Esophagus muscularis mucosa (tissue), 4 donors: ENCODE measurements at places on chromosomes 12 and 14.

GRCh38 chr14:76777721-76778120 is 16.5 kb downstream of the VASH1 start:
- no peak for DNase-seq

- no peak for DNase-seq
Measured at GRCh38 chr12:58032156-58032555, 90.8 kb downstream of the ATP23 start.

GRCh38 chr14:21090194-21090939 is 8.1 kb downstream of the ZNF219 start:
- DNase-seq = no peak

DNA sequence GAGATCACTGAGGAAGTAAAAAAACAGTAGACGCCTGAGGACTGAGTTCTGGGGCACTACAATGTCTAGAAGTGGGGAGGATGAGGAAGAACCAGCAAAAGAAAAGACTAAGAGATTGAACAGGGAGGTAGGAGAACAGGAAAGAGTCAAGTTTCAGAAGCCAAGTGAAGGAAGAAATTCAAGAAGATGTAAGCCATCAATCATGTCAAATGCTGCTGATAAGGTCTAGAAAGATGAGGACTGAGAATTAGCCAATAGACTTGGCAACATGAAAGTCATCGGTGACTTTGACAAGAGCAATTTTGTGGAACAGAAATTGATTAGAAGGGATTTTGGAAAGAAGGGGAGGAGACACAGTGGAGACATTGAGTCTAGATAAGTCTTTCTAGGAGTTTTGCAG is 54.8 kb upstream of the CRY1 start:
- no peak for DNase-seq

DNA sequence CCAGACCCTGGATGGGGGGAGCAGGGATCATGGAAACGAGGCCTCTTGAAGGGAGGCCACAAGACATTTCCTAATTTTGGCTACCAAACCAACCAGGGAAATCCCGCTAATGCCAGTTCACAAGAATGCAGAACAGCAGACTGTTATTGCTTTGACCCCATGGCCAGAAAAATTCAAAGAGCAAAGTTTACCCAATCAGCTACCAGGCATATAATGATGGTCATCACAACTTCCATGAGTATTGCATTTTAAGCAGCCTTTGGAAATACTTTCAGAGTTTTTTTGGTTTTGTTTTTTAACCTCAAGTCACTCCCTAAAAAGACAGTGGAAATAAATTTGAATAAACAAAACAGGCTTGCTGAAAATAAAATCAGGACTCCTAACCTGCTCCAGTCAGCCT is at the start of gene IL25:
TSS of gene IL25 (plus strand) at position 301 of the 400 bp plus-strand sequence.
- DNase-seq = no peak

DNA sequence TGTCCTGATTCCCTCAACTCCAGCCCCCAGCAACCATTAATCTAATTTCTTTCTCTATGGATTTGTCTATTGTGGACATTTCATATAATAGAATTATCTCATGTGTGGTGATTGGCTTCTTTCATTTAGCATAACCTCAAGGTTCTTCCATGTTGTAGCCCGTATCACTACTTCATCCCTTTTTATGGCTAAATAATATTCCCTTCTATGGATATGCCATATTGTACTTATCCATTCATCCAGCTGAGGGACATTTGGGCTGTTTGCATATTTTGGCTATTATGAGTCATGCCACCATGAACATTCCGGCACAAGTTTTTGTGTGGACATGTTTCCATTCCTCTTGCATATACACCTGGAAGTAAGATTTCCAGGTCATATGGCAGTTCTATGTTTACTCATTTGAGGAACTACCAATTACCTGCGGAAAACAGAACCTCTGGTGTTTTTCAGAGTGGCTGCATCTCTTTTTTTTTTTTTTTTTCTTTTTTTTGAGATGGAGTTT is 108.7 kb upstream of the MAP1LC3B2 start:
- no peak for DNase-seq

DNA sequence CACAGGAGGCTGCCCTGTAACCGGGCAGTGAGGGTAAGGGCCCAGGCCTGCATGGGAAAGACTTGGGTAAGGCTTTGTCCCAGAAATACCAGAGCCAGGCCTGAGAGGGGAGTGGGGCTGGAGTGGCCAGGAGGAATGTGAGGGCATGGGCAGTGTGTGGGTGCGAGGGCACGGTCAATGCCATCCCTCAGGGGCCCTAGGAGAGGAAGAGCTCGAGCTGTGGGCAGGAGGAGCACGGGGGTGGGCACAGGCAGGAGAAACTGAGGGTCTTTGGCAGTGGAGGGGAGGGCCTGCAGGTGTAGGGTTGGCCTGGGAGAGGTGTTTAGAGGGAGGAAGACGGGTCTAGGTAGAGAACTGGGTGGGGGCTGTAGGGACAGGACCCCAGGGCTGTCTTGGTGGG is 381.6 kb downstream of the TMEM121 start:
- DNase-seq = no peak

DNA sequence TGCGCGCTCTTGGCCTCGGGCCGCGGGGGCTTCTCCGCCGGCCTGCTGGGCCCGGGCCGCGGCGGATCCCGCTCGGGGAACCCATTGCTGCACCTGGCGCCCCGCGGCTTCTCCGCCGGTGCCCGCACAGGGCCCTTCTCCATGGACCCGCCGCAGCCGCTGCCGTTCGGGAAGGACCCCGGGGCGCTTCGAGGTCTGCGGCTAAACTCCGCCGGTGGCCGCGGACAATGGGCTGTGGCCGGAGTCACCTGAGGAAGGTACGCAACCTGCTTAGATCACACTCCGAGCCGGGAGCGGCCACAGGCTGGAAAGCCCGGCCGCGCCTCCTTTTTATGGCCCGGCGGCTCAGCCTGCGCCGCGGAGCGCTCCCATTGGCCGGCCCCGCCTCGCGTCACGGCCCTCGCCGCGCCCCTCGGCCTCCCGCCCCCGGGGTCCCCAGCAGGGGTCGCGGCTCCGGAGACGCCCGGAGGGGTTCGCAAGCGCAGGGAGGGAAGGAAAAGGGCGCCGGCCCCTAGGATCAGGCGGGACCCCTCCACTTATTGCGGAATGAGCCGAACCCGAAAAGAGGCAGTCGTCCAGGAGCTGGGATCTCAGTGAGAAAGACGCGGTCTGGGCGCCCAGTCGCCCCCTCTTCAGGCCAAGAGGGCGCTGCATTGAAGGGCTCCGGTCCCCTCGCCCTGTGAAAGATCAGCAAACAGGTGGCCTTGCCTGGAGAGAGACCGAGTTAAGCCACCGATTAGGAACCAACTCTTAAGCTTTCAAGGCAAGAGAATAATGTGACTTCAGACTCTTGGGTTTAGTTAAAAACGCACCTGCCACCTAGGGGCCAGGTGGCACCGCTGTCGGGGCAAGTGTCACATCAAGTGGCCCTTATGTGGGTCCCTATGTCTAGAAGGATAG is at the start of gene GCH1:
TSS of gene GCH1 (minus strand) at position 306 of the 900 bp plus-strand sequence. CDS start at position 143, 163 bp downstream.
- no peak for DNase-seq

- DNase-seq = no peak
Measured at GRCh38 chr12:26701604-26702215, 131.3 kb downstream of the ITPR2 start.

DNA sequence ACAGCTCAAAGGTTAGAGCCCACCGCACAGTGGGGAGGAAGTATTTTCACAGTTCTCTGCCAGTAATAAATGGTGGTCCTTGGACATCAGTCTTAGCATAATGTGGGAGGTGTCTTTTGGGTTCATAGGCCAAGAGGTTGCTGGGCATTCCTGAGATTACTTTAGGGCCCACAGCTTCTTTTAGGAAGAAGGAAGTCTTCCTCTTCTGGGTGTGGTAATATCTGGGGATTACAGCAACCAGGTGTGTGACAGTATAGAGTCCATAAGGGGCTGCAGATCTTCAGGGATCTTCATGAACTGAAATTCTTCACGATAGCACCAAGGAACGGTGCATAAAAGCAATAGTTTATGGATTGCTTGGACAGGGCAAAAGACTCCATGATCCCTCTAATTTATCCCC is 56.2 kb upstream of the PTGR2 start:
- DNase-seq = no peak

GRCh38 chr12:82721726-82722125 is 35.0 kb downstream of the TMTC2 start:
- no peak for DNase-seq
